ENCODE measurements at places on chromosomes 7 and 10.

GRCh38 chr10:31136930-31137885 lies 105.5 kb upstream of the ZNF438 start:
- DNase-seq = no peak

GRCh38 chr10:70832852-70833528 lies 17.2 kb downstream of the SGPL1 start:
- no peak for DNase-seq

DNA sequence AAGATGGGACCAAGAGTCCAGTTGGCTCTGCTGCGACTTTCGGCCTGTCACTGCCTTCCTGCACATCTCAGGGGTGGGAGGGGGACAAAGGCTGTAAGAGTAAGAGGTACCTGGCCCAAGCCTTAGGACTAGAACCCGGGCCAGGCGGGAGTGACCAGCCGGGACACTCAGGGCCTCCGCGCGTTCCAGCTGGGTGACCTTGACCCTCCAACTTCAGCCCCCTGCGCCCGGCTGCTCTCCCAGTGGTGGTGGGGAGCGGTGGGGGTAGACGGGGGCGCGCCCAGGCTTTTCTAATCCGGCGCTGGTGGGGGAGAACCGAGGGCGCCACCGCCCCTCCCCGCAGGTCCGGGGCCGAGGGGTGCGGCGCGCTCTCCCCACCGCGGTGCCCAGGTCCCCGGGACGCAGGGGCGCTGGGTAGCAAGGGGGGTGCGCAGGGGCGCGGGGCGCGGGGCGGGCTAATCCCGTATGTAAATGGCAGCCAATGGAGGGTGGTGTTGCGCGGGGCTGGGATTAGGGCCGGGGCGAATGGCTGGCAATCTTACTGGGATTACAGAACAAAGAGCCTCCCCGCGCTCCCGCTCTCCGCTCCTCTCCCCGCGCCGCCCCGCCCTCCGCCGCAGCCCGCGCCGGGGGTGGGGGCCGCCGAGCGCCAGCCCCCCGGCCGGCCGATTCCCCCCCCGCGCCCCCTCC lies at the start of gene GTF2IRD1:
TSS of gene GTF2IRD1 (plus strand) at position 585 of the 690 bp plus-strand sequence. CDS start 54,175 bp downstream, outside the sequence.
- DNase-seq = peak; percentile 90

GRCh38 chr10:35465673-35466072 lies 129.4 kb downstream of the CCNY start:
- DNase-seq = no peak

DNA sequence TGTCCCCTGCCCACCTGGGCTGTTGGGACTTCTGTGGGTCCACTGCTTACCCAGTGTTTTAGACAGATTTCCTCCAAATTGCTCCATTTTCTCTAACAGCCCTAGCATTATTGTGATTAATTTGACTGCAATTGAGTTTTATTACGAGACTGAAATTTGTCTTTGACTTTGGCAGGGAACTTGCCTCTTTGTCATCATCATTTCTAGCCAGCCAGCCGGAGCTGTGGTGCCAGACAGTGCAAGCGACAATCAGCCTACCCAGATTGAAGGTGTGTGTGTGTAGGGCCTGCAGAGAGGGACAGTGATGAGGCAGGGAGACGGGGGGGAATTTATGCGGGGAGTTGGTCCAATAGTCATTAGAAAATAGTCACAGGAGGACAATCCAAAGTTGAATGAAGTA lies 743.0 kb downstream of the NRG3 start:
- DNase-seq = no peak

DNA sequence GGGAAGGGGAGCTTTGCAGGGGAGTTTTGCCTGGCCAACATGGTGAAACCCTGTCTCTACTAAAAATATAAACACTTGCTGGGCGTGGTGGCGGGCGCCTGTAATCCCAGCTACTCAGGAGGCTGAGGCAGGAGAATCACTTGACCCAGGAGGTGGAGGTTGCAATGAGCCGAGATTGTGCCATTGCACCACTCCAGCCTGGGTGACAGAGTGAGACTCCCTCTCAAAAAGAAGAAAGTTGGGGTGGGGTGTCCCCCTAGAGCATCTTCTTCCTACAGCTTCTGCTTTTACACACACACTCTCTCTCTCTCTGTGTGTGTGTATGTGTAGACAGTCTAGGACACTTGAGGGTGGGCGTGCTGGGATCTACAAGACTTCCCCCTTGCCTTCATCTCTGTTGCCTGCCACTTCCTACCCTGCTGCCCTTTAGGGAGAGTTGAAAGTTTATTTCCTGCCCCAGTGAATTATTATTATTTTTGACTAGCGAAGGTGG lies 21.7 kb downstream of the PLAU start:
- DNase-seq = no peak

GRCh38 chr10:60320666-60321065 lies 69.0 kb downstream of the ANK3 start:
- DNase-seq = no peak

DNA sequence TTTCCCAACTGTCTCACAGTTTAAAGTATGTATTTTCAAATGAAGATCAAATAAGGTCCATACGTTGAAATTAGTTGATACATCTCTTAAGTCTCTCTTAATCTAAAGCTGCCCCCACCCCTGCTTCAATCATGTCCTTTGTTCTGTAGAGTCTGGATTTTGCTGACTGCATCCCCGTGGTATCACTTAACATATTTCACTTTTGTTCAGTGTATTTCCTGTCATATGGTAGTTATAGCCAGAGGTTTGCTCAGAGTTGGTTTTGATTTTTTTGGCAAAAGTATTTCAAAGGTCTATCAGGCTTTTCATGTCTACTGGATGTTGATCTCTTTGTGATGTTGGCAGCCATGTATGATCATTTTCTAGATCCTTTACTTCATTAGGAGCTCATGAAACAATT lies 54.4 kb upstream of the ARID5B start:
- DNase-seq = no peak

GRCh38 chr7:1817061-1817712 lies 147.1 kb downstream of the ELFN1 start:
- no peak for DNase-seq

GRCh38 chr10:37754538-37755323 lies 102.7 kb downstream of the ZNF248 start:
- DNase-seq = no peak

Measured in hepatocyte (in vitro differentiated cells).